ENCODE measurements at places on chromosomes 6 and 20.

DNA sequence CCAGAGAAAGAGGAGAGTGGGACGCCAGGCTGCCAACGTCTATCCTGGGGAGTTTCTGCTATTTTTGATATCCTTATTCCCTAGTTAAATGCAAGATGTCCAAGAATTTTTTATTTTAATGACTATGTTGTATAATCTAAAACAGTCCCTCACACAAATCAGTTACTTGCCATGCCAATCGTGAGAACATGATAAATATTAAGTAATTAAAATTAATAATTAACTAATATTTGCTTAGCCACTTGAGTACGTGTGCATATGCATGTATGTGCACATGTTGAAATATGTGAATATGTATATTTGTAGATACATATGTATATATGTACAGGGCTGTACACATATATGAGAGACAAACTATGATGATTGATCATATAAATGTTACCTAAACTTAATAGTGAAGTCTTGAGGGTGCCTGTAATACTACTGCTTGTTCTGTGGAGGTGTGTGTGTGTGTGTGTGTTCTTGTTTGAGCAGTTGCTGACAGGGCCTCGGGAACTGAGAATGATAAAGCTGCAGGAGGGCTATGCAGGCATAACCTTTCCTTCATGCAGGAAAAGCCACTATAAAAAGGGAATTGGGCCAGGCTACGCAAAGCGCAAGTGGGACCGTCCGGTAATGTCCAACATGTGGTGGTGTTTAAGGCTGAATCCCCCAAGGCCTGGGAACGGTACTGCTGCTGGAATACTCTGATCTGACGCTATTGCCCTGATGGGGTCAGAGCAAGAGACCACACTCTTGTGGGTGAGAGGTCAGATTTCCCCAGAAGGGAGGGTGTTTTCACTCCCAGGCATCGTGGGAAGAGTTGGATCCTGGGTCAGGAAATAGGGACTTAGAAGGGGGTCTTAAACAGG is 148.3 kb upstream of the TBX18 start:
- no peak for DNase-seq

DNA sequence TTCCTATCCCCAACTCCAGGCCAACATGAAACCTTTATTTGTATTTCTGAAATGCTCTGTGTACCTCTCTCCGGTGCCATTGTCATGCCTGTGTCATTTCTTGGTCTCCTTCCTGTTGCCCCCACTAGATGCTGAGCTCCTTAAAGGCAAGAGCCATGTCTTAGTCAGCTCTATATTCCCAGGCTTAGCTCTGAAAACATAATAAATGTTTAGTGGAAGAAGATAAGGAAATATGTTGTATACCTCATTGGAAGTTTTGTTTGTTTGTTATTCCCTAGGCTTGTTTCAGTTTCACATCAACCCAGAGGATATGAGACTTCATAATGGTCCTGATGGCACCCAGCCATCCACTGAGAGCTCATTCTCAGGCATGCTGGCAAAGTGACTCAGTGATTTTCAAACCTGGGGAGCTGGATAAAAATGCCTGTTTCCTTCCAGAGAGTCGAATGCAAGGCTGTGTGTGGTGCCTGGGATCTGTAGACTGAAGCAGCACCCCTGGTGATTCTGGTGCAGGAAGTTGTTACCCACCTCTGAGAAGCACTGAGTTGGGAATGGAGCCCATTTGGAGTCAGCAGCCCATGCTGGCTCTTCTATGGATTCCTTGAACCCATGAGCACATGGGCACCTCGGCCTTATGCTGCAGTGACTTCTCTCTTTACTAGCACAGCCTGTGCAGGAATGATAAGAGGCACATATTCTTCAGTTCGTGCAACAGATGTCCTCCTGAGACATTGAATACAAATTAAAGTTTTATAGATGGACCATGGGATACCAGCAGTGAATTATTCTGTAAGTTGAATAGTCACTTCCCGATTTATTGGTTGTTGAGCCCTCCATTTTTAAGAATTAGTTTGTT is 205.2 kb downstream of the FARS2 start:
- DNase-seq = no peak

DNA sequence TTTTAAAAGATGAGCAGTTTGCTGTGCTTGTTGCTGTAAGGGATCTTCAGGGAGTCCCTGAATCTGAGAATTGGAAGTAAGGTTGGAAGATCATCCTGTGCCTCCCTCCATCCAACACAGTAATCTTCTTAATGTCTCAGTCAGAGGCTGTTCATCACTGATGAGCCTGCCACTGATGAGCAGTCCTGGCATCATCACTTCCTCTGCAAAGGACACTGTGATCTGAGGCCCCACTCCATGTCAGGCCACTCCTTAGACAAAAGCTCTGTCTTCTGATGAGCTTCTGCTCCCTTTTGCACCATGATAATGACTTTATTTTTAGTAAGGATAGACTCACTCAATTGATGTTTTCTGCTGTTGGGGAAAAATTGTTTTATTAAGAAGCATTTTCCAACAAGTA is 121.0 kb downstream of the UST start:
- DNase-seq = no peak

DNA sequence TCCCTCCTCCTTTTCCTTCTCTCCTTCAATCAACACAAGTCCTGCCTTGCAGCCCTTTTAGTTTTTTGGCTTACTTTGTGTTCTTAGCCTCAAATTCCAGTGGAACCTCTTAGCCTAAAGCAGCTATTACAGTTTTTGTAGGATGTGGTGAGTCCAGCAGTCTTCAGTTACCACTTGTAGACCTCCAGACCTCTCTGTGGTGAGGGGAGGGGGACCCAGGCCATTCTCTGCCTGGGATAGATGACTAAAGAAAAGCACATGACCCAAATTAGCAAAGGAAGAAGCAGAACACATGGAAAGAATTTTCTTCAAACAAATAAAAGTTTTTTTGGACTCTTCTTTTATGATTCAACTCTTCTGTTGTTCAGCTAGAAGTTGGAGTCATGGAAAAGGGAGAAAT is 246.5 kb downstream of the HAO1 start:
- no peak for DNase-seq

- no peak for DNase-seq
Measured at GRCh38 chr6:155454471-155454870, 1.2 kb downstream of the NOX3 start.

DNA sequence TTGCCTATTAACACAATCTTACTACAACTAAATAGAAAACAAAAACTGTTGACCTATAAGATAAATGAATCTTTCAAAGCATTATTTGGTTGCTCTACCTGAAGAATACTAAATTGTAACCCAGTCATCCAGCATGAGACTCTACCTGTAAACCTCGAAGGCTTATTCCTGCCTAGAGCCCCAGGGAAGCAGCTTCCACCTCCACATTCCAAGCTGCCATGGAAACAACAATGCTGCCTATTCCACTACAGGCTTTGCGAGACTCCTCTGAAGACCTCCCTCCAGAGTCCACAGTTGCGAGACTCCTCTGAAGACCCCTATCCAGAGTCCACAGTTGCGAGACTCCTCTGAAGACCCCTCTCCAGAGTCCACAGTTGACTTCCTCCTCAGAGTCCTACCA is 15.7 kb downstream of the GMDS start:
- no peak for DNase-seq

- DNase-seq = no peak
Measured at GRCh38 chr6:115356371-115356770, 704.3 kb downstream of the FRK start.

- no peak for DNase-seq
Measured at GRCh38 chr6:125962900-125963497, 6.4 kb downstream of the HINT3 start.

DNA sequence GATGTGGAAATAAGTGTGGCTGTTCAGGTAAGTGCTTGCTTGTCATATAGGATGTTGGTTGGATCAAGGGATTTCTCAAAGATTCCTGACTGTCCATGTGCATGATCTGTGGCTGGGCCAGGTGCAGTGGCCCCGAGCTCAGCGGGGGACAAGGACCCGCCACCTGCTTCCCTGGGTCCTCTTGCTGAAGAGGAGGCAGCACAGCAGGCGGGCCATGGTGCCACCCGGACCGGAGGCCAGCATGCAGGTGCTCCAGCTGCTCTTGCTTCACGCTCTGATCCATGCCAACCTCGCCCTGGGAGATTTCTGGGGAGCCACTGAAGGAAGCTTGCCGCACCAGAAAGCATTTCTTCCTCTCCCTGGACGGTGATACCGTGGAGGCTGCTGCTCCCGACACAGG is 173.8 kb downstream of the HIVEP2 start:
- DNase-seq = no peak
